H1 (cell line): ENCODE measurements at places on chromosomes 3 and 15. TPM values are rescaled to one million over a fixed set of nuclear protein-coding genes. Genes with fewer than 3 reads are reported as not detected.

DNA sequence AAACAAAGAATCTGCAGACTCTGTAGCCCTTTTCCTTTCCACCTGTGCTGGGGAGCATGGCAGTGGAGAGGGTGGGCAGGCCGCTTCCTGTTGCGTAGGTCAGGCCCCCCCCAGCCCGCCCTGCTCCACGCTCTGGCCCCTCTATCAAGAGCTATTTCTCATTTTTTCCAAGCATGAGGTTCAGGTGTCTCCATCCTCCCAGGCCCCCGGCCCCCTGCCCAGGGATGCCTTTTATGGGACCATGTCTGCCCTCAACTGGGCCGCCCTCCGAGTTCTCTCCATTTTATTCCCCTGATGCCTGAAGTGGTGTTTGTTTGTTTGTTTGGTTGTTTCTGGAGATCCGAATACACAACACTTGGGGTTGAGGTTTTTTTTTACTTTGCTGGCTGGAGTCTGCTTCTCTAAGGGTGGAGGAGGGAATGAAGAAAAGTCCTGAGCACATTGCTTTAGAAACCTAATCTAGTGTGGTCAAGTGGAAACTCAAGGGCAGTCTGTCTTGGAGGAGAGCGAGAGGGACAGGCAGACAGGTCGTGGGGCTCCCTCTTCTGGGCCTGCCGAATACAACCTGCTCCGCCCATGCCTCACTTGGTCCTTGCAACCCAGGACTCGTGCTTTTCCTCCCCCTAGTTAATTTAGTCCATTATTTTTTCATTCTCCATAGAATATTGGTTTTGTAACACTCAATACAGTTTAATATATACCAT lies 176.5 kb upstream of the LYSMD4 start:
- H3K4me1 ChIP-seq = no peaks in the 10 kb centered on the region
- no peaks in the 10 kb centered on the region for H3K27me3 ChIP-seq
- H3K36me3 ChIP-seq = no peaks in the 10 kb centered on the region
- H3K4me3 ChIP-seq = no peak overlapping the region
- H3K27ac ChIP-seq = no peak overlapping the region

DNA sequence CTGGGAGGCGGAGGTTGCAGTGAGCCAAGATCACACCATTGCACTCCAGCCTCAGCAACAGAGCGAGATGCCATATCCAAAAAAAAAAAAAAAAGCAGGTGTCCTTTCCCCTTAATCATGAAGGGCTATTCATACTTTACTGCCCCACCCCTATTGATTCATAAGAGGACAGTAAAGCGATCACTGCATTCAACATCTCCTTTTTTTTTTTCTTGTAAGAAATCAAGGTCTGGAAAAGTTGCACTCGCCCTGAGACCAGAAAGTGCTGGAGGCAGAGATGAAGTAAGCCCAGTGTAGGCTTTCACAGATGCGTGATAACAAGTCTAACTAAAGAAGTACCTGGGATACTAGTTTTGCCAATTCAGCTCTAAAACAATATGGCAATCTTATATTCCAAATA lies 24.2 kb downstream of the B3GNT5 start:
- no peak for DNase-seq
- no peaks in the 10 kb centered on the region for H3K27me3 ChIP-seq
- no peak overlapping the region for H3K4me3 ChIP-seq
- no peaks in the 10 kb centered on the region for H3K36me3 ChIP-seq
- H3K4me1 ChIP-seq = no peaks in the 10 kb centered on the region

DNA sequence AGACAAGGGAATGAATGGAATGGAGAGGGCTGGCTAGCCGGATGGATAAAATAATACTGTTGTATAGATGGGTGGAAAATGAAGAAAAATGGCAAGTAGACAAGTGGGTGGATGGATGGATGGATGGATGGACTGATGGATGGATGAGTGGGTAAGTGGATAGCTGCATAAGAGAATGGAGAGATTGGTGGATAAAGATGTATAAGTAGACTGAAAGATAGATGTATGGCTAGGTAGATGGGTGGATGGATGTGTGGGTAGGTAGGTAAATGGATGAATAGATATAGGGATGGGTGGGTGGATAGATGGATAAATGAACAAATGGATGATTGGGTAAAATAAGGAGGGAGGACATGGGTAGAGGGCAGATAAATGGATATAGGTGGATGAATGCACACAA lies 13.9 kb downstream of the CPNE9 start:
- no peaks in the 10 kb centered on the region for H3K36me3 ChIP-seq
- no peak overlapping the region for H3K4me3 ChIP-seq
- no peaks in the 10 kb centered on the region; the same call in 1 of the 2 replicates for H3K27me3 ChIP-seq
- H3K4me1 ChIP-seq = no peaks in the 10 kb centered on the region
- no peak for DNase-seq

DNA sequence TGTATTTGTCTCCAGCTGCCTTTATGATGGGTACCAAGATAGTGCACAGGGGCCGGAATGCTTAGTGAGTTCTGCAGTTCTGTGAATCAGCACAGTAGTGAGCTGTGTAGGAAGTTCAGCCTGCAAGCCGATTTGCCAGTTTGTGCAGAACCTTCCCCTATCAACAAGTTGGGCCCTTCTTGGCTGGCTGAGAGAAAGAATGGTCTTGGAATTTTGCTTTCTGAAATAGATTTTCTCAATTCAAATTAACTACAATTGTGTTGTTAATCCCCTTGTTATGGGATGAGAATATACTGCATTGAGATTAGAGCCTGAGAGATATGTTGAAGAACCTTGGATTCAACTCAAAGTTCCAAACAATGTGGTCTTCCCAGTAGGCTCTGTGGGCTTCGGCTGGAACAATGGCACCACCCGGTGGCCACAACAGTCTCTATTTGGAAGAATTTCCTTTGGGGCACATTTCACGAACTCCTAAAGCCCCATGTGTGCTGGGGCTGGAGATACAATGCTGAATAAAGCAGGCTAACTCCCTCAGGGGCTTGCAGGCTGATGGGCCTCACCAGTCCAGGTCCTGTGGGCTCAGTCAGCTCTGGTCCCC lies 59.1 kb downstream of the TRIM42 start:
- DNase-seq = peak; percentile 60
- no peaks in the 10 kb centered on the region for H3K36me3 ChIP-seq
- no peaks in the 10 kb centered on the region for H3K4me1 ChIP-seq
- no peaks in the 10 kb centered on the region for H3K27me3 ChIP-seq
- no peak overlapping the region for H3K27ac ChIP-seq

Gene LCTL
- total RNA-seq = 6.2 and 6.4 TPM in 2 replicates

DNA sequence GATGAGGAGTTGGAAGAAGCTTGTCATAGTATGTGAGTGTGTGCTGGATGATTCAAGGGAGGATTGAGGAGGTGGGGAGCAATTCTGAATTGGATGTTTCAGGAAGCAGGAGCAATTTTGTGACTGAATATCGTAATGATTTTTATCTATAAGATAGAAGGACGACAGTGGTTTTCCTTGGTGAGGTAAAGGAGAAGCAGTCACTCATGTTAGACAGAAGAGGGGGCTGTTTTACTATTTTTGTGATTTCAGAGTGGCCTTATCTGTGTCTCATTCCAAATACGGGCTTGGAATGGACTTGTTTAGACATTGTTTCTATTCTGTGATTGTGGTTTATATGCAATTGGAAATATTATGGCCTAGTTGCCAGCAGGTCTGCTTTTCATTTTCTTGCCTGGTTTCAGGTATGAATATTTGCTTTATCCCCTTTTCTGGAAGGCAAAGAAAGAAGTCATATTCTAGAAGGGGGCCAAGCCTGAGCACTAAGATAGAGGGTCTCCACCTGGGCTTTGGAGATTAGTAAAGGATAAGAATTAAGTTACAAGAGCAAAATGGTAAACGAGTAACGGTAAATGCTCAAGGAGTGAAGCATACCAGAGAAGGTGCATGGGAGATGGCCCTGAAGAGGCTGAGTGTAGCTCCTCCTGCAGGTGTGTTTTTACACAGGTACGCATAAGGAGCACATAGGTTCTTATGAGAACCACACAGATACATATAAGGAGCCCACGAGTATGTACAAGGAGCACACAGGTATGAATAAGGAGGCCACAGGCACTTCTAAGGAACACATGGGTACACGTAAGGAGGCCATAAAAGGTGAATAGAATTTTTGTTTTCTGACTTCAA lies 124.6 kb upstream of the KCNAB1 start:
- no peaks in the 10 kb centered on the region for H3K4me1 ChIP-seq
- no peaks in the 10 kb centered on the region for H3K27me3 ChIP-seq
- H3K36me3 ChIP-seq = no peaks in the 10 kb centered on the region
- H3K4me3 ChIP-seq = no peak overlapping the region

Gene ZNF662
- not detected in 2 replicates for total RNA-seq

GRCh38 chr3:159845737-159846136 lies 142.9 kb upstream of the IL12A start:
- no peak overlapping the region for H3K4me3 ChIP-seq
- no peaks in the 10 kb centered on the region for H3K27me3 ChIP-seq
- no peak overlapping the region for H3K27ac ChIP-seq
- H3K4me1 ChIP-seq = peaks cover 2% of the 10 kb centered on the region; the same call in 1 of the 2 replicates
- H3K36me3 ChIP-seq = no peaks in the 10 kb centered on the region

Gene CP
- total RNA-seq = 2.1 and 2.6 TPM in 2 replicates

DNA sequence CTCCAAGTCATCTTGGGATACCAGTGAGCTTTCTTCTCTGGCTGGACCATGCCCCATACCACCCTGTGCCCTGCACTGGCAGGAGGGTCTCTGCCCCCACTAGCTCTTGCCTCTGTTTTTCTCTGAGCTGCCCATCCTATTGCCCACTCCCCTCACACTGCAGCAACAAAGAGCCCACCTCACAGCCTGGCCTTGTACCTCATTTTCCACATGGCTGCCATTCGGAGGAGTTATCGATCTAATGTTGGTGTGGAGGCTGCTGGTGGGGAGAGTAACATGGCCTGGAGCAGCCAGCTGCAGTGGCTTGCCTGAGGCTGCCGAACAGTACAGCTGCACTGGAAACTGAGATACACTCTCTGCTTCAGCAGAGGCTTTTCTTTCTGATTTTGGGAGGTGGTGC lies 65.7 kb upstream of the AGBL1 start:
- H3K27me3 ChIP-seq = no peaks in the 10 kb centered on the region
- no peak overlapping the region for H3K4me3 ChIP-seq
- H3K27ac ChIP-seq = no peak overlapping the region
- DNase-seq = no peak

Gene LOXL1
- total RNA-seq = 8.1 and 9.3 TPM in 2 replicates

GRCh38 chr15:64333986-64334929 lies 21.7 kb downstream of the CSNK1G1 start:
- no peaks in the 10 kb centered on the region for H3K36me3 ChIP-seq
- no peaks in the 10 kb centered on the region for H3K27me3 ChIP-seq
- DNase-seq = peak; percentile 7

DNA sequence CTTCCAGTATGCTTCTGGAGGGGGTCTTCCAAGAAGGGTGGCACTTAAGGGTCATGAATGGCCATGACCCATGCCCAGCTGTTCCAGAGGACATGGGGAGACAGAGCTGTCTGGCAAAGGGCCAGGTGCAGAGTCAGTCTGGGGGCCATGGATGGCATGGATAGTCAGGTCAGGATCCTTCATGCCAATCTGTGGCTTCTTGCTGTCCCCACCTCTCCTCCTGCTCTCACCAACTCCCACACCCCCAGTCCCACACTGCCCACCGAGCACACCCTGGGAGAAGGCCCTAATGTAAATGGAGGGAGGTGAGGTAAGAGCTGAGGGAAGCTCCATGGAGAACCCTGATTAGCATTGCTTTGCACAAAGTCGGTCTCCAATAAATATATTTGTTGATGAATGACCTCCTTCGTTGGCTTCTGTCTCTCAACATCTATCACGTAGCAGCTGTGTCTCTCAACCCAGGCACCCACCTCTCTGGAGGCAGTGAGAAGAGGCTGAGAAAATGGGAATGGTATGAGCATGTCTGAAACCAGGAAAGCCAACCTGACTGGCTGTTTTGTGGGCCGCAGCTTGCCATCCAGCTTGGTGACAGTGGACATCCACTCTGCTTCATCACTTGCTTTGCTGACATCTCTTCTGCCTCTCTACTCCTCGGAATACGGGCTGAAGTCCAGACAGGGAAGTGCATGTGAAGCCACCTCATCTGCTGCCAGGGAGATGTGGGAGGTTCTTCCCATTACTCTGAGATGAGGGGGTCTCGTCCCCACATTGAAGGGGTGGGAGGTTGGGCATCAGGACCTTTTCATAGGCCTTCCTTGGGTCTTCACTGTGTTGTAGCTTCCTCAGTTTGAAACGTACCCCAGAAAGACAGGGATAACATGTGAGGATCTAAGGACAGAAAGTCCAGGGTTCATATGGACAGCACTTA lies 37.7 kb upstream of the RAB6B start:
- DNase-seq = peak; percentile 30
- H3K27ac ChIP-seq = no peak overlapping the region
- H3K27me3 ChIP-seq = peaks cover 8% of the 10 kb centered on the region
- H3K36me3 ChIP-seq = no peaks in the 10 kb centered on the region
- no peaks in the 10 kb centered on the region for H3K4me1 ChIP-seq
- no peak overlapping the region for H3K4me3 ChIP-seq
